ENCODE measurements at places on chromosomes 16 and 17.

DNA sequence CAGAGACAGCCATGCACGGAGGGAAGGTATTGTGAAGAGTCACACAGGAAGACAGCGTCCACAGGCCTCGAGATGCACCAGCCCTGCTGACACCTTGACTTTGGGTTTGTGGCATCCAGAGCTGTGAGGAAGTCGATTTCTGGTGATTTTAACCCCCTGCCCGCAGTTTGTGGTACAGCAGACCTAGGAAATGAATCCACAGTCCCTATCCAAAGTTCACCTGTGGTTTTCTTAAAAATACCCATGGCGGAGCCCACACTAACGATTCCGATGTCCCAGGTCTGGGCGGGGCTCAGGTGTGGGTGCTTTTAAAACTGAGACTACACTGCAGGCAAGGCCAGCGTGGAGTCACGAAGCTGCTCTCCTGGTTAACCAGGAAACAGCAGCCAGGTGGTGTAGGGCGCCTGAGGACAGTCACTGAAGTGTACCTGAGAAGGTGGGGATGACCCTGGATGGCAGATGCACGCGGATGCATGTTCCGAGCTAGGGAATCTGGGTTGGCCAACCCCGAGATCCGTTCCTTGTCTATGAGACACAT lies 14.4 kb upstream of the MEAK7 start:
- no peak for DNase-seq

GRCh38 chr17:82935966-82936767 lies 96.3 kb upstream of the ZNF750 start:
- no peak for DNase-seq

GRCh38 chr16:49578435-49579024 lies 204.9 kb downstream of the C16orf78 start:
- no peak for DNase-seq

DNA sequence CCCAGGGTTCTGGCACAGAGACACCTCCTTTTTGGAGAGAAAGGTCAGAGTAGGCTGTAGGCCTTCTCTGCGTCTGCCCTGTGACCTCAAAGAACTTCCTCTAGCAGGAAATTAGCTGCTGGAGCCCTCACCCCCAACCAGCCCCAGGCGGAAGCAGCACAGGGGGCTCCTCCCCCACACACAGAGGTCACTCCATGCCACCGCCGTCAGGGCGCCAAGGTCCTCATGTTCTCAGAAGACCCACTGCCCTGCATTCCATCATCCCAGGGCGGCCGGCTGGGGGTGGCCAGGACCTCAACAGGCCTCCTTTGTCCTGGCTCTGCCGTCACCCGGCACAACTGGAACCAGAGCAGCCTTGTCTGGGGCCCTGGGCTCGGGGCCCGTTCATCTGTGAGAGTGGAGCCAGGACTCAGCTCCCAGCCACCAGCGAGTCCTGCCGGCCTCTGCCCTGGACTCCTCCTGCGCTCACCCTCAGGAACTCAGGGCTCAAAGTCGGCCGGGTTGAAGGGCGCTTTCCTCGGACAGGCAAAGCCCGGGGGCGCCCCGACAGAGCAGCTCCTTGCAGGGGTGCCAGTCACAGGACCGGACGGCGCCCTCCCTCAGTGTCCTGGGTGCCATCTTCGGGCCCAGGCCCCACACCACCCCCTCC lies 1.2 kb downstream of the TMC6 start:
- DNase-seq, result no peak

GRCh38 chr17:68624381-68624780 lies 23.2 kb upstream of the FAM20A start:
- no peak for DNase-seq

DNA sequence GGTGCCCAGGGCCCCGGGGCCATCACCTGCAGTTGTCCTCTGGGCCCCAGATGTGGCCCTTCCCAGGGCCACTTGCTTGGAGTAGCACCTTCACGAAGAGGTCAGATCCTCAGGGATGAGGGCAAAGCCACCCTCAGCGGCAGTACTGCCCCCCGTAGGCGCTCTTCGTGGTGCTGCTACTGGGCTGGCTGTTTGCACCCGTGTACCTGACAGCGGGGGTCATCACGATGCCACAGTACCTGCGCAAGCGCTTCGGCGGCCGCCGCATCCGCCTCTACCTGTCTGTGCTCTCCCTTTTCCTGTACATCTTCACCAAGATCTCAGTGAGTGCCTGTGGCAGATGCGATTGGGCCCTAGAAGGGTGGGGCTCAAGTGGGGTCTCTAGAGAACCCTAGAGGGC lies 2.6 kb downstream of the SLC5A2 start:
- DNase-seq, result no peak

DNA sequence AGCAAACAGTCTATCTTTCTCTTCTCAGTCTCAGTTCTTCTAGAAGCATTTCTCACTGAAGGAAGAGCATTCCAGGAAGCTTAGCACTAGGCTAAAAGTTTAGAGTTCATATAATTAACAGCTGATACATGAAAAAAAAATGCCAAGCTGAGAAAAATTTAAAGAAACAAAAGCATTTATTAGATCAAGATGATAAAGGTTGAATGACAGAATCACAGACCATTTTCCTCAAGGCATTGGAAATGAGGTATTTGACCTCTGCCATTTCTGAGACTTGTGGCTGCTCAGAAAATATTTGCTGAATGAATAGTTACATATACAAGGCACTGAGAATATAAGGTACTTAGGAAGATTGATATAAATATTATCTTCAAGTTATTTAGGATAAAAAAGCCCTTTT lies 901.6 kb upstream of the GOT2 start:
- no peak for DNase-seq

GRCh38 chr17:80860703-80861417 lies 130.8 kb upstream of the CHMP6 start:
- DNase-seq, result no peak

GRCh38 chr16:54932737-54933254 lies 2.1 kb downstream of the IRX5 start:
- DNase-seq, result no peak

- DNase-seq, result peak; percentile 47
Measured at GRCh38 chr17:34254651-34255380, at the start of gene CCL2. CCL2 (plus strand) TSS chr17:34255285; CDS start chr17:34255350, 65 bp downstream.

DNA sequence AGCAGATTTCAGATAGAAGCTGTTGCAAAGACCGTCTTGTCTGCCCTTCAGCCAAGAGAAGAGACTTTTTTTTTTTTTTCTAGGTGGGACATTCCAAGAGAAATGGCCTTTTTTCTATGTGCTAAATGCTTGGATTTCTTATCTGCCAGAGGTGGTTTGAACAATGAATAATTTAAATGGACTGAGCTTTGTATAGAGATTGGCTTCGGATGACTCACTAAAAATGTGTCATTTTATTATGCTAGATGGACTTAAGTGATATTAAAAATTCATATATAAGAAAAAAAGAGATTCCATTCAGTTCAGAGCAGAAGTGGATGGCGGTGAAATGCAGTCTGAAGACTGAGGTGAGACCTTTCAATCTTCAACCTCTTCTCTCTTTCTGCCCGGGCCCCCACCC lies 58.4 kb downstream of the MEAK7 start:
- DNase-seq, result no peak

DNA sequence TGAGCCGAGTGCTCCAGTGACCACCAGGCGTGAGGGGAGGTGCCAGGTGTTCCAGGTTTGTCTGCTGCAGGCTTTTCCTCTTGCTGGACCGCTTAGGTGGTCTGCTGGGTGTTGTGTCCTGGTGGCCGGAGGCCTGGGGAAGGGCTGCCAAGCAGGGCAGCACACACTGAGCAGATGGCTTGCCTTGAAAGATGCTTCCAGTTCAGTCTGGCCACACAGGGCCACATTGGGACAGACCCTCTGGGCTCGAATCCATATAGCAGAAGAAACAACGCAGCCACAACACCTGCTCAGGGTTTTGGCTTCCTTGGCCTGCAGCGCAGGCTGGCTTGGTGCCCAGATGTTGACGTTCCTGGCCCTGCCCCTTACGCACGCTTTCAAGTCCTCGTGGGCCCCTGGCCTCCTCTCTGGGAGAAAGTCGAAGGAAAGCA lies 24.8 kb downstream of the GINS2 start:
- DNase-seq, result no peak

DNA sequence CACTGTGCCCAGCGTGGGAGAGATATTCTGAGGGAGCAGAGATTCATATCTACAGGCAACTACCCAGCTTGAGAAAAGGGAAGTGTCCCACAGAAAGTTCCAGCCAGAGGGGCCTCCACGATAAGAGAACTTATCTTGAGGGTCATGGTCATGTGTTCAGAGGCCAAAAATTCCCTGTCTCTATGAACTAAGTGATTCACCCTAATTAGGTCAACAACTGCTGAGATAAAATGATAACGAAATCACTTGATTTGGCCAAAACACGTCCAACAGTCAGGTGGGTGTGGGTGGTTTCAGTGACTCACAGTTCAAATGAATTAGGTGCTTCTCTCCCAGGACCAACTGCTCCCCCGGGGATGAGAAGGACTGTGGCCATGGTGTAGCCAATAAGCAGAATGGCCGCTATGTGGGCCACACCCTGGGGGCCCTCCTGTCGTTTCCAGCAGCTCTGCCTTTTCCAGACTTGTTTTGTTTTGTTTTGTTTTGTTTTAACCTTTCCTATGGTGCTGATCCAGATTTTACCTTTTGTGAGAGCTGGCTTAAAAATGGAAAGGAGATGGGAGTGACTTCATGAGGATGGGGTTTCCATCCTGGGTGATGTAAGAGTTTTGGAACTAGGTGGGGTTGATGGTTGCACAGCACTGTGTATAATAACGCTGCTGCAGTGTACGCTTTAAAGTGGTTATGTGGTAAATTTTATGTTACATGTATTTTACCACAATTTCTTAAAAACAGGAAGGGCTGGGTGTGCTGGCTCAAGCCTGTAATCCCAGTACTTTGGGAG lies 8.7 kb downstream of the DNAI2 start:
- DNase-seq, result no peak

DNA sequence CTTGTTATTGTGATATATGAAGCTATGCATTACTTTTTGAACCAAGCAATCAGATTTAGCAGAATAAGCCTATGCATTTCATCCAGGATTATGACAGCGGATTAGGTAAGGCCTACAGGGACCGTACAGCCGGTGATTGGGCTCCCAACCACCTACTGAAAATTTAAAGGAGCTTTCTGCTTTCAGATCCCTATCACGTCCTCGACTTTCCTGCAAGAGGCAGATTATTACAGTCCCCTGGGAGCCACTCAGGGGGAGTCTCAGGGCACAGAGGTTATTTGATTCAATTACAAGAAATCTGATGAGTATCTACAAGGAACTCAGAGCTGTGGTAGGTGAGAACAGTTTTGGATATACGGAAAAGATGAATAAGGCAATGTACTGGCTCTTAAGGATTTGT lies 80.7 kb downstream of the HS3ST3B1 start:
- DNase-seq, result no peak

GRCh38 chr16:11783319-11784037 lies 13.6 kb downstream of the ZC3H7A start:
- DNase-seq, result no peak

DNA sequence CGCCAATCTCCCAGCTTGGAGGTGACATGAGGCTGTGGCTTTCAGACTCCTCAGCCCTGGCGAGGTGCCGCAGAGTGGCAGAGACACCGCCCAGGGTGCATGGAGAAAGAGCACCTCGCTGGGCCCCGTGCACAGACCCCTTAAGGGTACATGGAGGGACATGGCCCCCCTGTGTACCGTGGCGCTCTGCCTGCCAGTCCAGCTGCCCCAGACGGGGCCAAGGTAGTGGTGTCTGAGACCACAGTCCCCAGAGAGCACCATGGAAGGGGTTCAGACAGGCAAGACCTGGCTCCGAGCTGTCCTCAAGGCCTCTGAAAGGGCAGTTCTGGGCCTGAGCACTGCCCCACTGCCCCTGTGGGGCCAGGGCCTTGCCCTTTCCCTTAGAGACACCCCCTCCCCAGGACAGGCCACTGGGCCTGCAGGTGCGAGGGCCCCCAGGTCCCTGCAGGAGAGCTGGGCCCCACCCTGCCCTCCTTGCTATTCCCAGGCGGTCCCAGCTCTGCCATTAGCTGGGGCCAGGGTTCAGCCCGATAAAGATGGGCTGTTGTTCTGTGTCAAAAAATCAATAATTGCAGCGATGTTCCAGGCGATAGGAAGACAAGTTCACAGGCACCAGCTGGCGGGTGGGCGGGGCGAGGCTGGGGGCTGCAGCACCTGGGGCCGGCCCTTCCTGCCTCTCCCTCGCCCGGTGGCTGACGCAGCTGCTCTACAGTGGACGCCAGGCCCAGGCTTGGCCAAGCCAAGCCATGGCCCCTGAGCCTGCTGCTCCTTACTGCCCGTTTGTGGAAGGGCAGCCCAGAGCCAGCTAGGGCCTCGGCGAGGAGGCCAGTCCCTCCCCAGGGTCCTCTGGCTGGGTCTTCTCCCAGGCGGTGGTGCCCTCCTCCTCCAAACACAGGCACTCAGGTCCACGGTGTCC lies 51.7 kb downstream of the ZFPM1 start:
- DNase-seq, result peak; percentile 66

DNA sequence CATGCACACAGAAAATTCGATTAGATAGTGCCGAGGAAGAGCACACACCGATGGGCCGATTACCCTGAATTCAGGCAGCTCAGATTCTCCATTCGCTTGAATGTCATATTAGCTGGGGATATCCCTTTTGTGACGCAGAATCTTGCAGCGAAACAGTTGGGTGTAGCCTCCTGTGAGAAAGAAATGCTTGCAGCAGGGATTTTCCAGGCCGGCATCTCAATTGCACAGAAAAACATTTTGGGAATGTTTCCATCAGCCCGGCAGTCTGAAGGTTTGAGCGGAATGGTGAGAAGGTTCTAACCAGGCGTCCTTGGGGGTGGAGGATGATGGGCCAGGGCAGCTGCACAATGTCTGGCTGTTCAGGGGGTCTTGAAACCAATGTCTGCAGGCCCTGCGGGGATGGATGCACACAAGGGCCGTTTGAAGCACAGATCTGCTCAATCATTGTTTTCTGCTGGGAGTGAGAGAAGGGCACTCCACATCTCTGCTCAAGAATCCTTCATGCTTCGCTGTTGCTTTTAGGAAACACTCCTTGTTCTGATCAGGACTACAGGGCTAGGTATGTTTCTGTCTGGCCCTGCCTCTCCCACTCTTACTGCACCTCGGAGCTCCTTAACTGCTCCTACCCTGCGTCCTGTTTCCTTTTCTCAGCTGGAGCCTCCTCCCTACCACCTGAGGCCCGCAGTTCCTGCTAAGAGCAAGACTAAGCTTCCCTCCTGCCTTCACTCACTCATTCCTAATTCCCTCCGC lies 94.6 kb downstream of the CMIP start:
- DNase-seq, result no peak

GRCh38 chr17:34386697-34387550 lies 23.9 kb upstream of the CCL1 start:
- DNase-seq, result no peak

- no peak for DNase-seq
Measured at GRCh38 chr17:13346996-13347762, 254.6 kb downstream of the HS3ST3A1 start.
